Upper lobe of right lung (tissue), 1 donor: ENCODE measurements at places on chromosomes 5 and 9.
A peak's percentile ranks its signal among the peaks of the same experiment; 100 is the strongest.

- no peak for DNase-seq
Observed at GRCh38 chr9:5848372-5848882, 15.5 kb upstream of the ERMP1 start.

DNA sequence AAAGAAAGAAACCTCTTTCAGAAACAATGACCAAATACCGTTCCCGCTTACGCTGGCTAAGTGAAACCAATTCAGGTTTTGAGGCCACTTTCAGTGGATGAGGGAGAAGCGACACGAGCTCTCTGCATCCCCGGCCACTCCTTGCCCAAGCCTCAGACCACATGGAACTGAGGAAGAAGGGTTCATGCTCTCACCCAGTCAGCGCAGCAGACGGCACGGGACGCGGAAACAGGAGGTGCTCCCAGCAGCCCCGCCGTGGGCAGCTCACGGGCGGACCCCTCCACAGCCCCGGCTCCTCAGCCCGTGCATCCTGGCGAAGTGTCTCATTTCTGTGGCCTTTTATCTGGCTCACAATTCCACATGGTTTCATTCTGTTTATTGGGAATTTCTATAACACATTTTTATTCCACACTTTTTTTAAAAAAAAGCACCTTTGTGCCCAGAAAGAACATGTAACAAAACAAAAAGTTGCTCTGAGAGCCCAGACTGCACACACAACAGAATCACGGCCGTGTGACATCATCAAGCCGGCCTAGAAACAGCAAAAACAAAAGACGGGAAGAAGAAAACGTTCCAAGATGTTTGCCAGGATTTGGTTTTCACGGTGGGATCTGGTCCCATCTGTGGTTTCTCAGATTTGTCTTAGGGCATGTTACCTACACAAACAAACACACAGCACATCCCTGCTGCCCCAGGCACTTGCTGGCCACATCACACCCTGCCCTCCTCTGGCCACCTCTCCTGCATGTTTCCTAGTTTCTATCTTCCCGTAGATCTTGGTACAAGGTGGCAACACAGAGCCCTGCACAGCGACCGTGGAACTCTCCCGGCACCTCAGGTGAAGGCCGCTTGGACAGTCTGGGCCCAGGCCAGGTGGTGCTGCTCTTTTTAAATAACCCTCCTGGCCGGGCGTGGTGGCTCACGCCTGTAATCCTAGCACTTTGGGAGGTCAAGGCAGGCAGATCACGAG, 16.2 kb downstream of the QSOX2 start:
- DNase-seq: no peak

DNA sequence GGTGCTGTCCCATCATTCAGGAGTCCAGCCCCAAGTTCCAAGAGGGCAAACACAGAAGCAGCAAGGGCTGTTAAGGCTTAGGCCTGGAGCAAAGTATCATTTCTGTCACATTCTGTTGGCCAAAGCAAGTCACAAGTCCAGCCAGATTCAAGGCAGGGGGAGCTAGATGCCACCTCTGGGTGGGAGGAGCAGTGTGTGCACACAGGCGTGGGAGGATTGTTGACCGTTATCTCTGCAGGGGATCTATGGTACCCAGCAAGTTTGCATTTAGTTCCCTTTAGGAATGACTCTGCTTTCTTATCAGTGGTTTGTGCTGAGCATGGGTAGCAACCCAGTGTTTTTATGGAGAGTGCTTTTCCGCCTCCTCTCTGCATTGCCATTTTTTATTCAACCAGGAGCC, 278.9 kb downstream of the NR3C1 start:
- no peak for DNase-seq

DNA sequence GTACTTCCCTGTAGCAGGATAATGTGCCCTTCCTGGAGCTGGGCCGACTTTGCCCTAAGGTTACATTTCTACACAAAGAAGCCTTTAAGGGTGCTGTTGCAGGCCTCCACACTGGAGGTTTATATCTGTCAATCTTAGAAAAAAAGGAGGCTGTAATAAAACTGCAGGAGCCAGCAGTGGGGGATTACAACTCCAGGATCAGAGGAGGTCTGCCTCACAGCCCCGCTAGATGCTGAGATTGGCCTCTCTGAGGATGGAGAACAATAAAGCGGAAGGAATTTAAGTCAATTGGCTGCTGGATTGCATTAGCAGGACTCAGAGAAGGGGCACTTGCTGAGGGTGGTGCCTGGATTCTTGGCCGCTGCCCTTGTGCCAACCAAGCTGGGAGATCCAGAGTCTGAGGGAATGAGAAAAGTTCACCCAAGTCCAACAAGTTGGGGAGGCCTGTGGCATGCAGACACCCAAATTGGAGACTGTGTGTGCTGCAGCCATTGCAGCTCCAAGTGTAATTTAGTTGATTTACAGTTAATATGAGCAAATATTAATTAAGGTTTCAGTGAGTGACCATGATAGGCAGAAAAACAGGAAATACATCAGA, 99.0 kb upstream of the SSBP2 start:
- DNase-seq: no peak

GRCh38 chr5:75156585-75156984, 80.1 kb downstream of the ANKRD31 start:
- no peak for DNase-seq

- DNase-seq: peak; percentile 41
Observed at GRCh38 chr5:160274483-160274931, 37.9 kb downstream of the CCNJL start.

GRCh38 chr5:109196087-109196822, 213.5 kb downstream of the PJA2 start:
- DNase-seq: no peak

- no peak for DNase-seq
Observed at GRCh38 chr9:111298731-111299598, 31.1 kb downstream of the OR2K2 start.

GRCh38 chr5:146238973-146239372, 35.6 kb downstream of the RBM27 start:
- no peak for DNase-seq

GRCh38 chr5:90015584-90016018, 394.0 kb downstream of the CETN3 start:
- DNase-seq: no peak

GRCh38 chr5:136023958-136024541, 4.7 kb upstream of the TGFBI start:
- no peak for DNase-seq

GRCh38 chr9:29322240-29322639, 1749.0 kb upstream of the C9orf72 start:
- DNase-seq: no peak

GRCh38 chr9:114803479-114804265, 2.2 kb downstream of the TNFSF15 start:
- no peak for DNase-seq

DNA sequence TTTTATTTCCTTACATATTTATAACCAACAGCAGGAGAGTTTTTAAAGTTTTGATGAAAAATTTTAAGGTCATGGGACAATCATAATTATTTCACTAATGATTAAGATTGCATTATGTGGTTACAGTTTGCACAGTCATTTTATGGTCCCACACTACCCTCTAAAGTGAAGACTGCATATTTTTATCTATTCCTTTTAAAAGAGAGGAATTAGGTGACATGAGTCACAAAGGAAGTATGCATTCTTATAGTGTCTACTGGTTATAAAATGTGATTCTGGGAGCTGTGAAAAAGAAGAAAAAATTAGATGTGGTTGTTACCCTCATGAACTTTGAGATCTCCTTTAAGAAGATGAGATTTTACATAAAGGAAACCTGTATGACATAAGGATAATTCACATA, 87.9 kb upstream of the GRIA1 start:
- DNase-seq: no peak

DNA sequence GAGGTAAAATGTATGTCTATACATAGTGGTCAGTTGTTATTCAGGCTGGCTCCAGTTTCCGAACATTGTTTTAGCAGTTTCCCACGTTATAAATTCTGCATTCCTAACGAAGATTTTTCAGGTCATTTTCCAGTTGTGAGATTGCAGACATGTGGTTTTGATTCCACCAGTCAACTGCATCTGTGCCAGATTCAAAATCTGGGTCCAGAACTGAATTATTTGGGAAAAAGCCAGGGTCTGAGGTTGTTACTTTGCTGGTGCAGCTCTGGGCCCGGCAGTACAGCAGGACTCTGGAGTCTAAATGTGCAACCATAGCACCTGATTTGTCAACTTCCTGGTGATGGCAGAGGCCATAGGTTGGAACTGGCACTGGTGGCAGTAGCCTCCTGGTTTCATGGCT, 105.7 kb upstream of the MEGF10 start:
- DNase-seq: no peak

DNA sequence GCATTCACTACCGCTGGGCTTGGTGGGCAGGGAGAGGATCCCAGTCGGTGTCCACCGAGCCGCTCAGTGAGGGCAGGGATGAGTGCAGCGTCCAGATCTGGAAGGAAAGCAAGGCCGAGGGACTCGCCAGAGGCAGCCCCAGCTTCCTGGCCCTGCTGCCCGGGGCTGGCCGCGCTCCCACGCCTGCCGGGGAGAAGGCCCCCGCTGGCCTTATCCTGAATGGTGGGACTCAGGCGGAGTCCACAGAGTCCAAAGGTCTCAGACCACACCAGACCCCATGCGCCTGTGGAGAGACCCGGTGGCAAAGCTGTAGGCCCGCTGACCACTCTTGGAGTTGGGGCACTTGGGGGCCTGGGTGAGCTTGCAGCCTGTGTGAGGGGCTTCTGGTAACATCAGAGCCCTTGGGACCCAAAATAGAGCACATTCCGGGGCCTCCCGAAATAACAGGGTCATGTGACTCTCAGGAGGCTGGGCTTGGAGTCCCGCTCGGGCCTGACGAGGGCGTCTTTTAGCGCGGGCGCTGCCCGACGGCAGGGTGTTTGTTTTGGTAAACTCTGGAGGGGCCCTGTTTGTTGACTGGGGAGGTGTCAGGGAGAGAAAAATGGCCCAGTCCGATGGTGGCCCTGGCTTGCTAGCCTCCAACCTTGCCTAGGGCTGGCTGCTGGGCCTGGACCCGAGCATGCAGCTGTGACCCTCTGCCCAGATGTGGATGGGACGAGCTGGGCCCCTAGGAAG, 2.8 kb downstream of the RXRA start:
- no peak for DNase-seq

GRCh38 chr5:80068775-80069174, 33.6 kb downstream of the THBS4 start:
- no peak for DNase-seq

DNA sequence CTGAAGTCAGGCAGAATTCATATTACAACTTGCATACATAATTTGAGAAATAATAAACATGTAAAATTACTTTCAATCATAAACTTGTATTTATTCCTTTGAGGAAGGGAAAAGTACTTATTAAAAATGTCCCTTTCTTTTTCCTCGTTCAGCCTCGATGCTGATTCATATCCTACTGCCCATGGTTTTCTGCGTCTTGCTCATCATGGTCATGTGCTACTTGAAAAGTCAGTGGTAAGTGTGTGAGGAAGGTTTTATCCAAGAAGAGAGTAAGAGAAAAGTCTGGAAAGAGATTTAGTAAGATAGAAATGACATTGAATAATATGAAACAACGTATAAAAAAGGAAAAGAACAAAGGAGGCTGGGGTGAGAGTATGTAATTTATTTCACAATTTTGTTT, 85.9 kb downstream of the OSMR start:
- DNase-seq: no peak

- DNase-seq: no peak
Observed at GRCh38 chr5:143361438-143361837, 42.0 kb downstream of the NR3C1 start.

DNA sequence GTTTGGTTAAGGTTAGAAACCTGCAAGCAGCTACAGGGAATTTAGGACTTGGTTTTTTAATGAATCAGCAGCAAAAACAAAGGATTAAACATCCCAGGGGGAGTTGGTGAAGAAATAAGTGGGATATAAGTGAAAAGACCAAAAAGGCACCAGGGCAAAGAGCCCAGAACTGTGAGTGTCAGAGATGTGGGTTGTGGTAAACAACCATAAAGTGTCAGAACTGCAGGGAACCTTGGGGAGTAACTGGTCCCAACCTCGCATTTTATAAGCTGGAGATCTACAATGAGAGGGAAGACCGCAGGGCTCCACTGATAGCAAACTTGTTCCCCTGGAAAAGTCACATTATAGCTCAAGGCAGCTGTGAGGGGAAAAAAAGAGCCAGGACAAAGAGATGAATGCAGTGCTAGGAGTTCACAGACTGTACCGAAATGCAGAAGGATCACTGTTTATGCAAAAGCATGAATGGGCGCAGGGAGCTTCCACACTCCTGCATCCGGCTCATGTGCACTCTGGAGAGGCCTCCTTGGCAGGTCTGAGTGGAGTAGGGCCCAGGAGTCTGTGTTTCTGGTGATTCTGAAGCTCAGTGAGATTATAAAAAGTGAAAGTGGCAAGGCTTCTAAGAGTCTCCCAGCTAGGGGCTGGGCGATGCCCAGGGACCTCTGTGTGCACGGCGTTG, 156.3 kb downstream of the GOLPH3 start:
- DNase-seq: no peak

DNA sequence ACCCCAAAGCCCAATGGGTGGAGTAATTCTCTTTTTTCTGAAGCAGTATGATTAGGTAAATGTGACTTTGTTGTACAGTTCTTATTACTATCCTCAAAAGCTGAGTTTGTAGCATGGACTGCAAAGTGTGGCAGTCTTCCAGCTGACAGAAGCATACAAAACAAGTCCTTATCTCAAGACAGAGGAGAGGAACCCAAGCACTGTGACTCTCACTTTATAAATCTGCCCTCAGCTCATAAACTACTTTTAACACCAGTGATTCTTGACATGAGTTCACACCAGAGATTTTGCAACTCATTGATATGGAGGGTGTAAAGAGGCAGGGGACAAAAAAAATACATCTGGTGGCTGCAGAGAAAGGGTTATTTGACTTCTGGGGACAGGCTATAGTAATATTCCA, 251.6 kb downstream of the NTRK2 start:
- DNase-seq: no peak

DNA sequence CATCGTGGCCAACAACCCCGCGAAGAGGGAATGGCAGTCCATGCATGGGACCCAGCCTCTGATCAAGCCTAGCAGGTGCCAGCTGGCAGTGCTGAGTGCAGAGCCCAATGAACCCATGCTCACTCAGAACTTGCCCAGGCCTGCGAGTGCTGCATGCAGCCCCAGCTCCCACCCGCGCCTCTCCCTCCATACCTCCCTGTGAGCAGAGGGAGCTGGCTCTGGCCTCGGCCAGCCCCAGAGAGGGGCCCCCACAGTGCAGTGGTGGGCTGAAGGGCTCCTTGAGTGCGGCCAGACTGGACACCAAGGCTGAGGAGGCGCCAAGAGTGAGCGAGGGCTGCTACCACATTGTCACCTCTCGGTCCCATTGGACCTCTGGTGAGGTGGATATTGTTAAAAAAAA, 32.6 kb upstream of the NPR3 start:
- DNase-seq: no peak

- no peak for DNase-seq
Observed at GRCh38 chr5:167555565-167556166, 735.8 kb upstream of the WWC1 start.

DNA sequence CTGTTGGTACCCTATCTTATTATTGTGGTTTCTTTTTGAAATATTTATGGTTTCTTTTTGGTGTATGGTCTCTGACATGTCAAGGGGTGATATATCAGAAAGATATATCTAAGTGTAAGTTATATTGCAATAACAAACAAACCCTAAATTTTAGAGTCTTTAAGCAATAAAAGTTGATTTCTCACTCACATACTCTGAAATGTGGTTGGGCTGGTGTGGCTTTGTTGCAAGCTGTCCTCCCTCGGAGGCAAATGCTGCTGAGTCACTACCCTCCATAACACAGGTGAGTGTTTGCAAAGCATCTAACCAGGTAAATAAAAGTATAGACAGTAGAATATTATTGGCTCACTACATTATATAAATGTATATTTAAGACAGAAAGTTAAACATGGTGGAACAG, 253.2 kb downstream of the CDH18 start:
- DNase-seq: no peak
